H54 (cell line): ENCODE measurements at places on chromosomes 7 and 10.

DNA sequence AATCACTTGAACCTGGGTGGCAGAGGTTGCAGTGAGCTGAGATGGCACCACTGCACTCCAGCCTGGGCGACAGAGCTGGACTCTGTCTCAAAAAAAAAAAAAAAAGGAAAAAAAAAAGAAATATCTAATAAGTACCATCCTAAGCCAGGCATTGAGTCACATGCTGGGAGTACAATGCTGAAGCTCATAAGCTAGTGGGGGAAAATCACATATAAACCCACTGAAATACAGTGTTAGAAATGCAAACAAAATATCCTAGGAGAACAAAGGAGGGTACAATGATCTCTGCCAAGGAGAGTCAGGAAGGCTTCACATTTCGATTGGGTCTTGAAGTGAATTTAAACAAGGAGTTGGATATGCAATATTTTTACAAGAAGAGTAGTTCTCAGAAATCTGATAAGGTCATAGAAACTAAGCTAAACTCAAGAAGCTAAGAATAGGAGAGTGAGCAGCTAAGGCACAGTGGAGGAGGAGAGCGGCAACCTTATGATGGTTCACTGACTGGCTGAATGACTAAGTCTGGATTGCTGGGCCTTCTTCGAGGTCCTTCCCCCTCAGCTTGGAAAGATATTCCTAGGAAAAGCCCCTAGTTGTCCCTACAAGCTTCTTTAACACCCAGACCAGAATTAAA lies 115.5 kb downstream of the PHTF2 start:
- no peak for DNase-seq

DNA sequence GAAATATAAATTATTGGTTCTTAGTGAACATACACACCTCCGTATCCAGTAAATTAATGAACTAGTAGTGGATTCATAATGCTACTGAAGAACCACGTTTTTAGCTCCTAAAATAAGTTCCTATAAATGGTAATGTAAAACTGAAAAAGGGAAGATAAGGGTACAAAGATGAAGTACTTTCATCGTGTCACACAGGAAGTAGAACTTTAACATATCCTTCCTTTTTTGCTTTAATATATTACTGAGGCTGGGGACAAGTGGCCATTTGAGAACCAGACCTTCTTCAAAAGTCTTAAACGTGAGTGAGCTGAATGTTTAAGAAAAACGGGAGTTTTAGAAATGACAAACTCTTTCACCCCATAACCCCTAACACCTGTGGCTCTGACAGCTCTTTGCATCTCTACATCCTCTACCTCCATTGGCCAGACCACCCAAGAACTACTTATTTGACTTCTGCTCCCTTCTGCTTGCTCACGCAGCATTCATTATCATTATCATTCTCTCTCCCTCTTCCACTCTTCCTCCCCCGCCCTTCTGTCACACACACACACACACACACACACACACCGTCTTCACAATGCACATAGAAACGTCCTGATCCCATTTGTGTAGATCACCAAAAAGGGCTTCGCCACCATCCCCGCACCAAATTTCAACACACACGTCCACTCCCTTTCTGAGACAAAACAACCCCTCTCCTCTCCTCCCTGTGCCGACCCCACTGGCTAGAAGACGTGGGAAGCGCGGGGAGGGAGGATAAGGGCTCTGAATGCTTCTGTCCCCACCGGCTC lies 677 bp downstream of the SKAP2 start:
- no peak for DNase-seq

GRCh38 chr7:18638594-18639452 lies 143.3 kb downstream of the HDAC9 start:
- DNase-seq = no peak

DNA sequence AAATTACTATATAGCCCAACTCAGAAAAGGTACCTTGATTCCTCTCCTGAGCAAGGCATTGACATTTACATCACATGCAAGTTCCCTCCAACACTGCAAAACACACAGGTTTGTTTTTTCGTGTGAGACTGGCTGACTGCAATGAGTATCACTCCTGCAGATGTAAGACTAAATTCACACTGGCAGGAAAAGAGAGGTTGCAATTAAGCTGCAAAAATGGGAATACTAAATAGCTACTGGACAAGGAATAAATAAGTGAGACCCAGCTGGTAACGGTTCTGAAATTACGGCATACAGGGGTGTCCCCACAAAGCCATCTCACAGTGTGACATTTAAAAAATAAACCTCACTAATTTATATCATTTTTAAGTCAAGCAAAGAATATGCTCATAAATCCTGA lies 97.3 kb downstream of the PIP4K2A start:
- DNase-seq = no peak

GRCh38 chr7:114343949-114344708 lies 70.5 kb upstream of the FOXP2 start:
- no peak for DNase-seq

DNA sequence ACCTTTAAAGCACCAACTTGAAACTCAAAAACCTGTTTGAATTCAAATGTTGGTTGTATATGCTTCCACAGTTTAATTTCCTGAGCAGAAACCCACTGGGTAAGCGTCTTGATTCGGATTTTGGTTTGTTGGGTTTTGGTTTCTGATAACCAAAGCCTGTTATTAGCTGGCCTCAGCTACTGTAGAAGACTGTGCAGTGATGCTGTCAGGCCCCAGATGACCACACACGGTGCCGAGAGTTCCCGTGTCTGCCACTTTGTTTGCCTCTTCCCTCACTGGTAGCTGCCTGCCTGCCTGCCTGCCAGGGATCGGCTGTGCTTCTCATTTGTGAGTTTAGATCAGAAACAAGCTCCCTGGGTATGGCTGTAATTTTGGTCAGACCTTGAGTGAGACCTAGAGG lies 5.6 kb downstream of the MDH2 start:
- DNase-seq = no peak

GRCh38 chr10:22259280-22259679 lies 41.5 kb upstream of the EBLN1 start:
- DNase-seq = no peak

DNA sequence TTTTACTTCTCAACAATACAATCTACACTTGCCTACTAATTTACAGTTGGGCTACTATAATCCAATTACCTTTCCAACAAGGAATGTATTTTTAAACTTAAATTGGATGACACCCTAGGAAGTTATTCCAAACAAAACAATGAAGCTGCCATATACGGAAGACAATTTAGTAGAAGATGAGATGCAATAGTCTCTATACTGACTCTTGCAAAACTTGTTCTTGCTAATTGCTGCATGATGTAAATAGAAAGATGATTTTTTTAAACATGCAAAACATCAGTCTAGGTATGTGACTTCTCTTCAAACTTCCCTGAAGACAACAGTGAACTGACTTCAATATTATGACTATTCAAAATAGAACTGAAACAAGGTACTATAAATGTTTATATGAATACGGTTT lies 17.6 kb downstream of the NT5C3A start:
- DNase-seq = no peak

GRCh38 chr7:99359465-99360154 lies 14.9 kb upstream of the ARPC1B start:
- no peak for DNase-seq

- no peak for DNase-seq
Observed at GRCh38 chr7:110623436-110623835, 467.5 kb upstream of the LRRN3 start.

DNA sequence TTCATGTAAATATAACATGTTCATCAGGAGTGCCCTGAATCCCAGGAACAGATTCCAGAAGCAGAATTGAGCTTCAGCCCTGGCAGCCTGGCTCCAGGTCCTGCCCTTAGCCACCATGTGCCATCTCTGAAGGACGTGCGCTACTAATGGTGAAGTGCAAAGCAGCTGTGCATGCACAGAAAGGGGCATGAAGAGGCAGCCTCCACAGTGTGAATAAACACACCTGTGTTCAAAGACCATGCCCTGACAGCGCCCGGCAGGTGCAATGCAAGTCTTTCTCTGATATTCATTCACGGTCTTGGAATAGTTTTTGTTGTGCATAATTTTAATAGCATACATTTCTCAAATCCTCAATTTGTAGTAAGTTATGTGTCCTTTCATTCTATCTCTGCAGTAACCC lies 250.4 kb upstream of the TCERG1L start:
- no peak for DNase-seq

DNA sequence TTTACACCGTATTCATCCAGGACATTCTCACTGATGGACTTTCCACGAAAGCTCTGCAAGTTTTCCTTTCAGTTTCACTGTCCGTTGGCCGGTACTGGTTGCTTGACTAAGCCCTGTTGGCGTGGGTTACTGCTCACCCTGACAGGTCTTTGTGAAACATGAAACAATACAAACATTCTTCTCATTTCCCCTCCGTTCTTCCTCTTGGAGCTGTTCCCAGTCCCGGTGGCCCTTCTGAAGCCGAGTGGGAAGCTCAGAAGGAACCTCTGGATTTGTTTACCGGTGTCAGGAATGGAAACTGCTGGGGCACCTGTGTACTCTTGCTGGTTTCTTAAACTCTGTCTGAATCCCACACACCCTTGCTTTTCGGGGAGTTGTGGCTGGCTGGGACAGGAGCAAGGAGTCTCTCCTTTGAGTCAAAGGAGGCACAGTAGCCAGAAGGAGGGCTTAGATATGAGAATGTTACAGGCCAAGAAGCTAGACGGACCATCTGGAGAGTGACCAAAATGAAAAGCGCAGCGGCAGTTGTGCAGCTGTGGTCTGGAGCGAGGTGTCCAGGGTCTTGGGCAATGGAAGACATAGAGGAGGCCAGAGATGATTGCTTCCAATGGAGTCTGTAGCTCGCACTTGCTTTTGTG lies 45.7 kb downstream of the LYZL2 start:
- DNase-seq = peak; percentile 48

DNA sequence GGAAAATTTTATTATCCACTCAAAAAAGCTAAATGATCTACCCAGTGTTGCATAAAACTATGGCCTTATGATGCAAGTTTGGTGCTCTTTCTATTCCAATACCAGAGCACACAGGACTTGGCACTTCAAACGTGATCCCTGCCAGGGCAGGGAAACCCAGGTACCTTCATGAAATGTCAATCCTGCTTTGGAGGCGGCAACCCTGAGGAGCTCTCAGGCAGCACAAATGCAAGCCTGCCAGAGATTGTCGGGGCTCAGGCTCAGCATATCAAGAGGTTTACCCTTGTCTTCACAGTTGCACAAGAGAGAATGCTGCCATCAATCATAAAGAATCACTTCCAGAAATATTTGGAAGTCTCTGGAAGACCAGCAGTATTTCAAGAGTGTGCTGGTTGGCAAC lies 151.5 kb downstream of the GLI3 start:
- DNase-seq = no peak

- no peak for DNase-seq
Observed at GRCh38 chr10:4359003-4359402, 467.0 kb upstream of the AKR1E2 start.

- no peak for DNase-seq
Observed at GRCh38 chr10:78299851-78300468, 266.3 kb downstream of the RPS24 start.

- peak; percentile 33 for DNase-seq
Observed at GRCh38 chr7:98399890-98400541, 874 bp downstream of the BAIAP2L1 start.

GRCh38 chr7:78437118-78437517 lies 638.5 kb downstream of the PHTF2 start:
- peak; percentile 5 for DNase-seq

DNA sequence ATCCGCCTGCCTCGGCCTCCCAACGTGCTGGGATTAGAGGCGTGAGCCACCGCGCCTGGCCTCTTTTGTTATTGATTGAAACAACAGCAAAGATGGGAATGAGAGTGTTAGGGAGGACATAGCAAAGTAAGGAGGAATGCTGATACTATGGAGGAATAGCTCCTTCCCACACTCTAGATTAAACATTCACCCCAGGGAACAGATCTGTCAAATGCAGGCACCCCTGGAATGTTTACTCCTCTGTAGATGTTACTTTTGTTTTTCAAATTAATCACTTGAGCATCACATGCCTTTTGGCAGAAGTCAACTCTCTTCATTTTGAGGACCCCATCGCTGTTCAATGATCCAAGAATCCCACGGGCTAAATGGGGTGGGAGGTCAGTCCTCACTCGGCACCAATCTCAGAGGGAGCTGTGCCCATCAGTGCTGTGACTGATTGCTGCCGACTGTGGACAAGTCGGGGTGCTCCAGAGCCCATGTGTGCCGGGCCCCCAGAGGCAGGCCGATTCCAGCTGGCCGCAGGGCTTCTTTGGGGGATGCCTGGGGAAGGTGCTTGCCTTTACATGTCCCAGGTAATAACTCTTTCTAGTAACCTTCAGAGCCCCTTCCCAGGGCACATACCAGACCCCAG lies 10.2 kb upstream of the COBL start:
- DNase-seq = no peak

DNA sequence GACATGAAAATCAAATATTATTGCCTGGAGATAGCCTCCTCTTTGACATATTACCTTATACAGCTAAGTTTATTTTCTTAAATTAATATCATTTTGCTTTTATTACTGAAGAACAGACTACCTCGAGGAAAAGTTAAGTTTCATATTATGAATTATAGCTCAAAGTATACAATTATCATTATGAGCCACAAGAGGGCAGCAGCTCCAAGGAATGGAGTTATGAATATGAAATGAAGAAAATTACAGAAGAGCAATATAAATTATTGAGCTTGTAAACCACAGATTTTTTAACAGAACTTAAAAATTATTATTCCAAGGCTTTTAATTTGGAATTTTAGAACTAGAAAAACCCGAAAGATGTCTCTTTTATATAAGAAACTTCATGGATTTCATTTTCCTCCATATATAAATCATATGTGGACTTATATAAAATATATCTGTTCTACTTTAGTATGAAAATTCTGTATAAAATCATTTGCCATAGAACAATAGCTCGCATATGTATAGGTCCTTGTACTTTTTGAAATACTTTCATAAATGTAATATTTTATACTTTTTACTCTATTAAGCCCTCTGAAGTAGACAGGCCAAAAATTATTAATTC lies 40.1 kb downstream of the IQUB start:
- no peak for DNase-seq
